Fibroblast of pulmonary artery (primary cell): ENCODE measurements at places on chromosomes 4 and X.

DNA sequence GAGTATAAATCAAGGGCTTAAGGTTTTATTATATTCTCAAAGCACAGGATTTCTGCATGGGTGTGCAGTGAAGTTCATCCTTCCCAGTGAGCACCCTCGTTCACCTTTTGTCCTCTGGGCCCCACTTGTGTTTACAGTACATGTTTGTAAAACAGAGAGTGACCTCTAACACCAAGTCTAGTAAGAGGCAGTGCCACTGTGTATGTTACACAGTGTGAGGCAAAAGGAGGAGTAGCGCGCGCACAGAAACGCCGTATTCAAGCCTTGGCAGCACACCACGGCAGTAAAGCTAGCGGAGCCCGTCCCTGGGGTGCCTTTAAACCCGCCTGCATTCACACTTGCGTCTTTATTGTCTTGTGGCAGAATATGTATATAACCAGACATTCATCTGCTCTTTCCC, 51.9 kb downstream of the CCNI start:
- DNase-seq: no peak

GRCh38 chrX:19440713-19441112, 74.6 kb downstream of the MAP3K15 start:
- DNase-seq: peak; percentile 61

- DNase-seq: no peak
Observed at GRCh38 chrX:81392396-81392795, 190.5 kb downstream of the SH3BGRL start.

- DNase-seq: no peak
Observed at GRCh38 chr4:110201502-110201901, 3.1 kb upstream of the ELOVL6 start.

DNA sequence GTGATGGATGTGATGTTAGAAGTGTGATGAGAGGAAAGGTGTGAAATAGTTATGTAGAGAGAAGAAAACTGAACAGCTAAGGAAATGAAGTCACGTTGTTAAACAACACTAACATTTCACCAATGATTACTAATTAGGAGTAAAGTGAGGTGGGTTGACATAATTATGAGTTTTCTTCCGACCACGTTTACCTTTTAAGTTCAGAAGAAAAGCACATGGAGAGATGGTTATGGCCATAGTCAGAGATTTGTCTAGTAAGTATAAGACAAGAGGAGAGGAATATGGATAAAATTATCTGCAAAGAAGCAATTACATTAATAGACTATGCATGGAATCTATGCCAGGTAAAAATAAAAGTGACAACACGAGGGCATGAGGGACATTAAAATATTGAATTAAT, 551.3 kb upstream of the TECRL start:
- no peak for DNase-seq

GRCh38 chrX:78123190-78123589, 16.3 kb downstream of the TAF9B start:
- DNase-seq: no peak

DNA sequence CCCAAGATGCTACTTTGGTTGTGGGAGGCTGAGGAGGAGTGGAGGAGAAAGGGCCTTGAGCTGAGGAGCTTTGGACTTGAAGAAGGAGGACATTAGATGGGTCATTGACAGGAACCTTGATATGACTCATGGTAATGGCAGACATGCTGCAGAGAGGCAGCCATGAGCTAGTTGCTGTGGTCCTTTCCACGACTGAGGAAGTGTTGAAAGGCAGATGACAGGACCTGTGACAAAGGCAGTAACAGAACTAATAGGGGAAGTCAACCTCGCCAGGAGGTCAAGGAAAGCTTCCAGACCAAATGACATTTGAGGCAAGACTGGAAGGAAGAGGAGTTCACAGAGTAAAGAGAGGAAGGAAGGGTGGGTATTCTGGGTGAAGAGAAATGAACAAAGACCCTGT, 7.6 kb upstream of the XPNPEP2 start:
- DNase-seq: no peak

DNA sequence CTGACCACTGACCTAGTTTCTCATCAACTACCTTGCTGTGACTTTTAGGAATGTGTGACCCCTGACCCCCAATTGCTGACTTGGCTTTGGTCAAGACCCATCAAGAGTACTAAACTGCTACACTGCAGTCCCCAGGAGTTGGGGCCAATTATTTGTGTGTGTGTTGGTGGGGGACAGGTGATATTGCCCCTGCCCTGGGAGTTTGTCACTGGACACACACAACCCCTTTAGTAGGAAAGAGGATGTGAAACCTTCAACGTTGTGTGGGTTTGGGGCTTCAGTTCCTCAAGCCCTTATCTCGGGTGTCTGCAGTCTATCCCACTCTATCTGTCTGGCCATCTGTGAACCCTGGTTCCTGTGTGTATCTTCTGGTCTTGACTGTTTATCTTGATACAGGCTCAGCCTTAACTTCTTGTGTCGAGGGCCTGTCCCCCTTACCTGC, 6.5 kb downstream of the SASH3 start:
- DNase-seq: no peak

- peak; percentile 2 for DNase-seq
Observed at GRCh38 chrX:102976793-102977495, 39.9 kb downstream of the RAB40AL start.

GRCh38 chr4:8501781-8502180, 61.2 kb downstream of the TRMT44 start:
- DNase-seq: no peak

DNA sequence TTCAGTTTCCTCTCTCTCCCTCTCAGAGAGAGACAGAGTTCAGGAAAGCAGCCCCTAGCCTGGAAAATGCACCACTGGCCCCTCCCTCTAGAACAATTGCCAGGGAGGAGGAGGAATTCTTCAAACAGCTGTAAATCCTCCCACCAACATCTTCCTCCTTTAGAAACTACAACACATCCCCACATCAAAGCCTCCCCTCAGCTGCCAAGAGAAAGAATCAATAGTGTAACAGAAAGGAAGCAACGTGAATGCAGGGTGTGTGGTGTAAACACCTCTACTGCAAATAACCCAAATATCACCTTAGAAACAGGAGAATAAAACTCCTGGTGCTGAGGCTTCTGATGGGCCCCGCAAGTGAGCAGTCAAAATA, 249.9 kb upstream of the GATB start:
- DNase-seq: no peak

GRCh38 chr4:91288702-91289311, 1015.0 kb upstream of the GRID2 start:
- DNase-seq: peak; percentile 2

DNA sequence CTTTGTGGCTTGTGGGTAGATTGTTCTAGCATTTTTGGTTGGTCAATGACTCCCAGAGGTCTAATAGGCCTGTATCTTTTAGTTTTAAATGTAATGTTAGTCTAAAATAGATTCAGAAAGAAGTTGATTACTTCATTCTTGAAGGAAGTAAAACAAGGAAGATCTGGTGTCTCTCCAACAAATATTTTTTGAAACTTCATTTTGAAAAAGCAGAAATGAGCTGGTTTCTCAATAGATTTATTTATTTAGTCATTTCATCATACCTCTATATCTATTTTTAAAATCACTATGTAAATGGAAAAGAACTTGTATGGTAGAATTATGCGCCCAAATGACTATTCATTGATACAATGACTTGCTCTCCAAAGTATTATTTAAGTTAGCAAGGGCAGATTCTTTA, 7.2 kb downstream of the HTR2C start:
- no peak for DNase-seq

DNA sequence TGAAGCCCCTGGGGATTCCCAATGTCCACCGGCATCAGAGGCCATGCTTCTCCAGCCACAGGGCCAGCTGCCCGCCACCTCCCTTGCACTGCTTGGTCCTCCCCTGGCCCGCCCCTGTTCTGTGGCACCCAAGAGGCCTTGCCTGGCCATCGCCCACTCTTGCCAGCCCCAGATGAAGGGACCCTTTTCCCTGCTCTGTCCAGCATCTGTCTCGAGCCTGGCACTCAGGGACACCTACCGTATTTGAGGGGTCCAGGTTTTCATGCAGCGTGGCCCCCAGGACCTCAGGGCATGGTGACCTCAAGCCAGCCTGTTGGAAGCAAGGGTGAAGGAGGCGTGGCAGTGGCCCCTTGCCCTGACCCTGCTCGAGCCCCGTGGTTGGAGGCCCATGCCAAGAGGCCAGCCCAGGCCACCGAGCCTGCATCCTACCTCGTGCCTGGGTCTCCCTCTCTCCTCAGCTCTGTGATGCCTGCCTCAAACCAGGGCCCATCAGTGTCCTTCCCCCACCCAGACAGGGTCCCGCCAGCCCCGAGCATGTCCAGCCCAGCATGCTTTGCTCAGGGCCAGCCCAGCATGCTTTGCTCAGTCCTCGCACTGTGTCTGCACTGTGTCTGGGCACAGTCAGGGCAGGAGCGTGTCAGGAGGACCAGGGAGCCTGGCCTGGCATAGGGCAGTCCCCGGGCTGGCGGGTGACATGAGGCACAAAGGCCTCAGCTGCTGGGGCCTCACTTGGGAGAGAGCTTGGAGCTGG, 14.3 kb upstream of the FGFR3 start:
- DNase-seq: no peak
